Fibroblast of villous mesenchyme (primary cell): ENCODE measurements at places on chromosomes 3 and 15.

GRCh38 chr3:71692139-71692538 lies 33.1 kb downstream of the EIF4E3 start:
- DNase-seq = no peak

DNA sequence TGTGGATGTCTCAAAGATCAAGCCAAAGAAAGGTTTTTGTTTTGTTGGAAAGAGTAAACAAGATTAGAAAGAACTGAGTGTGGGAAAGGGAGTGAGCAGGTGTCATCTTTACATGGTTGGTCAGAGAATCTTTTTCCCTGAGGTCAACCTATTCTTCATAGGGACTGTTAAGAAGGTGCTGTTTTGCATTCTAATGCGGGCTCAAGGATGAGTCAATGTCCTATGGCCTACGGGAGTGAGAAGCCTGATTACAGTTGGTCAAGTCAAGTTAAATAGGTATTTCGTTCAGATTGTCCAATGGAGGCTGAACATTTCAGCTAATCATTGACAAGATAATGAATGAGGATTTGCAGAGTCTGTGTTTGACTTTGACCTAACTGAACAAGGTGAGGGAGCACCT lies 491.2 kb upstream of the PDZRN3 start:
- no peak for DNase-seq

DNA sequence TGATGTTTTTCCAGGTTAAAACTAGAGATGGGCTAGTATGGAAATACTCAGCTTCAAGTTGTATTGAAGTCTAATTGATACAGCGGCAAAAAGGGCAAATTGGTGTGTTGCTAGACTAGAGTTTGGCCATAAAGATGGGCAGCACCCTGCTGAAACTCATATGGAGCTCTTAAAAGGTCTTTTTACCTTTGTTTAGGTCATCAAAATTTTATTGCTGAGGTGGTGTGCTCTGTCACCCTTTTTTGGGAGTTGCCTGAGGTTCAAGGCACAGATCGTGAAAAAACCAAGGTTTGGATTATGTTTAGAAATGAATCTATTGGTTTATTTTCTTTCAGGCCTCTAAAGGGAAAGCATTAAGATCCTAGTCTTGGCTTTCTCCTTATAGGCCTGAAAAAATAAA lies 38.2 kb downstream of the VPS8 start:
- no peak for DNase-seq

DNA sequence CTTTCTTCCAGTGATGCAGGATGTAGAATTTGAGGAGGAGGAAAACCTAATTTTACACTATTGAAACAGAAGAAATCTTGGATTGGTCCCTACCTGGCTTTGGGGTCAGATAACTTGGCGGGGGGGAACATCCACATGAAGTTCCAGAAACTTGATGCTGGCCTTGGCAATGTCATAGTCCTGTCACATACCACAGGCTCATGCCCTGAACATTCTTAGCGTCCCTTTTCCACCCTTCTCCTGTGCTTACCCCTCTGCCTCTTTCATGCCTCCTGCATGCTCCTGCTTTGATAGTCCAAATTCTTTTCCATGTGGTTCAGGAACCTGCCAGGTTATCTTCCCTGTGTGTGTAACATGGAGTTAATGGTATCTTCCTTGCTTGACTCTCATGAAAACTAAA lies 110.6 kb downstream of the UNC13C start:
- no peak for DNase-seq

- no peak for DNase-seq
Observed at GRCh38 chr3:53525765-53526703, 31.6 kb downstream of the CACNA1D start.

GRCh38 chr3:38549957-38550840 lies 54.1 kb downstream of the EXOG start:
- no peak for DNase-seq

- no peak for DNase-seq
Observed at GRCh38 chr3:134694466-134694865, 43.6 kb upstream of the KY start.

DNA sequence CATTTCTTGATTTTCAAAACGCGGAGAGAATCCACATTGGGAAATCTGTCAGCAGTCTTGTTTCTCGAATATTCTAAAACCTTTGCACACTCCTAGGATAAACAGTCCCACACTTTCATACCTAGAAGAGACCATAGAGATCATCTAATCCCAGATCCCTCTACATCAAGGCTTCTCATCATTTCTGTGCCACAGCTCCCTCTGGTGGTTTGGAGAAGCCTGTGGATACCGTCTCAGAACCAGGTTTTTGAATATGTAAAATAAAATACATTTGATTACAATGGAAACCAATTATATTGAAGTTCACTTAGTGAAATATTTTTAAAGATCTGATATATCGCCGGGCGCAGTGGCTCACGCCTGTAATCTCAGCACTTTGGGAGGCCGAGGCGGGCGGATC lies 211.9 kb upstream of the GOLGA6L4 start:
- DNase-seq = peak; percentile 49

DNA sequence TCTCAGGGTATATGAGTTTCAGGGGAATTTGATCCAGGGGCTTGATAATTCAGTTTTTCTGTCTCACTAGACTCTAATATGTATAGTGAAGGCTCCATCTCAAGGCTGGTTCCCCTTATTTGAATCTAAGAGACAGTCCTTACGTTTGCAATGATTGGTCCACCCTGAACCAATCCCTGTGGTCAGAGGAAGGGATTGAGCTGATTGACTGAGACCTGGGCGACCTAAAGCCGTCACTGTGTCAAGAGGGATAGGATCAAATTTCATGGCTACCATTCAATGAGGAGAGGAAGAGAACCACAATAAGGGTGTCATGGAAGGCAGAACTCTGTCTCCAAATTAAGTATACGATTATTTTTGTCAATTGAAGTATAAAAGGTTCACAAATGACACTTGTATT lies 16.3 kb downstream of the NUDT16 start:
- DNase-seq = no peak

DNA sequence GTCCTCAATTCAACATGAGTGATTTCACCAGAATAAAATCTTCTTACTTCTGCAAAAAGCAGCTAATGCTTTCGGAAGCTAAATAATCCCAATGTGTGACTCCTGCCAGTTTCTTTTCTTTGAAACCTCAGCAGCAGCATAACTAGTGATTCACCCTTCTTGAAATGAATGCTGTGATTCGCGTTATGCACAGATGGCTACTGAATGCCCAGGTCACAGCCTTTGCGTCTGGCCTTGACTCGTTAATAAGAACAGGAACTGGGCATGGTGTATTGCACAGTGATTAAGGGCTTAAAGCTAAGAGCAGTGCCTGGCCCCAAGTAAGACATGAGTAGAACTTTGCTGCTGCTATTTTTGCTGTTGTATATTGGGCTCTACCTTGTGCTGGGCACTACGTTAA lies 19.0 kb downstream of the CGNL1 start:
- DNase-seq = peak; percentile 68

- DNase-seq = no peak
Observed at GRCh38 chr15:89806559-89807550, 7.8 kb downstream of the ANPEP start.

- DNase-seq = no peak
Observed at GRCh38 chr15:68205558-68205944, 419 bp upstream of the CALML4 start.

GRCh38 chr15:74442604-74443003 lies 8.8 kb upstream of the SEMA7A start:
- no peak for DNase-seq

- DNase-seq = peak; percentile 71
Observed at GRCh38 chr15:99719096-99719541, 14.1 kb downstream of the LYSMD4 start.

DNA sequence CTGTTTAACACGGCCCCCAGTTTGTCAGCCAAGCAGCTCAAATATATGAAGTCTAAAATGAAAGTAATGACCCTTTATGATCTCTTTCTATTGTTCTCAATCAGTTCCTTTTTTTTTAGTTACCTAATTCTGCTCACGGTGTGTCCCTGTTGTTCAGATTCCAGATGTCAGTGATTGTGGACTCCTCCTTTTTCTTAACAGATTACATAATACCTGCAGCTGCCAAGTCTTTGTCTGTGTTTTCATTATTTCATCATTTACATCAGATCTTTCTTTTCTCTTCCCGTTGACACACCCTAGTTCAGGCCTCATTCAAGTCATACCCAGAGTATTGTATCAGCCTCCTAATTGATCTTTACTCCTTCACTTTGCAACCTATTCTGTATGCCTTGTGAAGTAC lies 56.1 kb upstream of the SKIL start:
- DNase-seq = peak; percentile 51

GRCh38 chr15:20352241-20353200 lies 189.1 kb downstream of the GOLGA6L6 start:
- no peak for DNase-seq

- no peak for DNase-seq
Observed at GRCh38 chr3:169581633-169582032, 81.9 kb downstream of the MECOM start.

DNA sequence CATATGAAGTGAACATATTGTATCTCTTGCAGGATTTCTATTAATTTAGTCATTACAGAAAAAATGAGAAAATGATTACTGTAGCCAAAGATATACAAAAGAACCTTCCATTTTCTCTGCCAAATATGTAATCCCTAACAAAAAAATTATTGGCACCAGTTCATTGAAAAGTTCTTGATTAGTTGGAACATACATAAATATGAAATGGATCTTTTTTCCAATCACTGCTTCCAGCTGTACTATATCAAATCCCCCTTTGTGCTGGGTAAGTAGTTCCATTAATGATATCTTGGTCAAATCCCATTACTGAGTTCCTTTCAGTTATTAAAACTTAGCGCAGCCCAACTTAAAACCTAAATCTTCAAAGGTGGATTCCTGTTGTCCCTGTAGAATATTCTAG lies 263.8 kb downstream of the SLC9A9 start:
- DNase-seq = no peak

- no peak for DNase-seq
Observed at GRCh38 chr15:31230630-31231485, 95.8 kb upstream of the KLF13 start.

GRCh38 chr3:65245133-65246063 lies 557.6 kb upstream of the ADAMTS9 start:
- DNase-seq = peak; percentile 20

DNA sequence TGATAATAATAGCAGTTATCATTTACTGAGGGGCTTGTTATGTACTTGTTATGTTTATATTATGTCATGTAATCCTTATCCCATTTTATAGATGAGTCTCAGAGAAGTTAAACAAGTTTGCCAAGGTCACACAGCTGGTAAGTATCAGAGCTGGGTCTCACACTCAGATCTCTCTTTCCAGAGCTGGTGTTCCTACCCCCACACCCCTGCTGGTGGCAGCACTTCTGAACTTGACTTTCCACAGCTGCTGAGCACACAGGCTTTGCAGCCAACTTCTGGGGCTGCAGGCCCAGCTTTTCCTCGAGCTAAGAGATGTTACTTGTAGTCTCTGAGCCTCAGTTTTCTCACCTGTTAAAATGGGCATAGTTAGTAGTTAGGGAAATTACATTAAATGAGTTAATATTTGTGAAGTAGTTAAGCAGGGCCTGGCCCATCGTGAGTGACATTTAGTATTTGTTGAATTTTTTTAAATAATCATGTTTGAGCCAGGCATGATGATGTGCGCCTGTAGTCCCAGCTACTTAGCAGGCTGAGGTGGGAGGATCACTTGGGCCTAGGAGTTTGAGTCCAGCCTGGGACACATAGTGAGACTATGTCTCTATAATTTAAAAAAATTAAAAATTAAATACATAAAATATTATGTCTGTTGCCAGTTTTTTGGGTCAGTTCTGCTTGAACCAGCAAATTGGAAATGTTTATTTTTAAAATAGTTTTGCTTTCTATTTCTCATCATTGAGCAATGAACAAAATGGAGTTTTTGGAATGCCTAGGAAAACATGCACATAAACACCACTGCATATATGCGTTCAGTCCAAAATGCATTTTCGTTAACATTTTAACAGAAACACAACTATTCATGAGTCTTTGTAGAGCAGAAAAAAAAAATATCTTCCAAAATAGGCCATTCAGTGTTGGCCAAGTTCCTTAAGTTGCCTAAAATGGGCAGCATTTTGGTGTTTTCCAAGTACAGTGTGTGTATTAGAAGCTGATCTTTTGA lies 87.3 kb downstream of the SMAD6 start:
- DNase-seq = peak; percentile 92

DNA sequence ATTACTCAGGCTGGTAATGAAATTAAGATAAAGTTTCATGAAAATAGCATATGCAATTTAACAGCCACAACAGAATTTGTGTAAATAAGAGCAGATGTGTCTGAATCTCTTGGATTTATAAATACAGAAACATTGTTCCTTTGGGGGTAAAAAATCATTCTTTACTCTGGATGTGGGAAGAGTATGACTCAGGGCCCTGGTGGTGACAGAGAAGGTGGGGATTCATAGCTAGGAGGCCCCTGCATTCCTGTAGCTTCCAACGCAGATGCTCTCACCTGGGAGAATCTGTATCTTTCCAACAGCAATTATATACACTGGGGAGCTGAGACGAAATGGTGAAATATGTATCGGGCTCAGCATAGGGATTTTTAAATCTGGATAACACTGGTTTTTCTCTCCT lies 167.6 kb upstream of the CADPS start:
- no peak for DNase-seq

GRCh38 chr15:55685286-55685685 lies 57.7 kb downstream of the PRTG start:
- DNase-seq = peak; percentile 81

- no peak for DNase-seq
Observed at GRCh38 chr3:124059580-124059979, 67.7 kb upstream of the ROPN1 start.

GRCh38 chr3:2180634-2181033 lies 82.0 kb downstream of the CNTN4 start:
- DNase-seq = no peak

DNA sequence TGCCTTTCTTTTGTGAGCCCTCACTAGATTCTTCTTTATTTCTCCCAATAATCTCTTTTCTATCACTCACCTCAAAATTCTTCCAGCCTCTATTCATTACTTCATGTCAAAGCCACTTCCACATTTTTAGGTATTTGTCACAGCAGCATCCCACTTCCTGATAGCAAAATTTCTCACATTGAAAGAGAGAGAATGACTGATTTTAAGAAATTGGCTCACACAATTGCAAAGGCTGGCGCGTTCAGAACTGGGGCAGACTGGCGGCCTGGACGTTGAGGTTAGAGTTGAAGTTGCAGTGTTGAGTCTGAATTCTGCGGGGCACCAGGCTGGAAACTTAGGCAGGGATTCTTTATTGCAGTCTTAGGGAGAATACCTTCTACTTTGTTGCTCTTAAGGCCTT lies 117.9 kb downstream of the LRRC28 start:
- DNase-seq = no peak

- no peak for DNase-seq
Observed at GRCh38 chr3:140092848-140093536, 158.0 kb downstream of the CLSTN2 start.

- DNase-seq = peak; percentile 69
Observed at GRCh38 chr15:40307421-40308211, at the start of gene PLCB2. Gene PLCB2 (minus strand): TSS chr15:40307935. CDS start chr15:40307672, 263 bp downstream.

GRCh38 chr15:26889298-26889898 lies 22.5 kb downstream of the GABRA5 start:
- peak; percentile 68 for DNase-seq

- DNase-seq = no peak
Observed at GRCh38 chr3:182104881-182105280, 393.2 kb downstream of the SOX2 start.
